ENCODE measurements at places on chromosomes 3 and 15. TPM values are rescaled to one million over a fixed set of nuclear protein-coding genes. Genes with fewer than 3 reads are reported as not detected.
A peak's percentile ranks its signal among the peaks of the same experiment; 100 is the strongest.

DNA sequence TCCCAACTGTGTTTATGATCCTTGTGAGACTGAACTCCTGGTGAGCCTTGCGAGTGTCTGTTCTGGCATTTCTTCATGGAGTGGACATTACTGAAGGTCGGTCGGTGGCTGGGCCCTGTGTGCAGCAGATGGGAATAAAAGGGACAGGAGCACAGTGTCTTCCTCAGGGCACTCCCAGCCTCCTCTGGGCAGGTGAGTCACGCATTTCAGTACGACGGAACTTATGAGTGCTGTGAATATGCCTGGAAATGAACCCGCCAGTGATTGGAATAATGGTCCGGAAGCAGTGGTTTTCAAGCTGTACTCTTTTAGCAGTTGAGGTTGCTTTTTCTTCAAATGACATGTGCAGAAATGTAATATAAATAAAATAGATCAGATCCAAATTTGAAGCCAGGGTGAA is 55.1 kb downstream of the LARS2 start:
- no peak overlapping the region for H3K4me3 ChIP-seq
- H3K27ac ChIP-seq, result no peak overlapping the region
- DNase-seq, result no peak
- peaks cover 19% of the 10 kb centered on the region for H3K36me3 ChIP-seq
- H3K4me1 ChIP-seq, result no peaks in the 10 kb centered on the region

DNA sequence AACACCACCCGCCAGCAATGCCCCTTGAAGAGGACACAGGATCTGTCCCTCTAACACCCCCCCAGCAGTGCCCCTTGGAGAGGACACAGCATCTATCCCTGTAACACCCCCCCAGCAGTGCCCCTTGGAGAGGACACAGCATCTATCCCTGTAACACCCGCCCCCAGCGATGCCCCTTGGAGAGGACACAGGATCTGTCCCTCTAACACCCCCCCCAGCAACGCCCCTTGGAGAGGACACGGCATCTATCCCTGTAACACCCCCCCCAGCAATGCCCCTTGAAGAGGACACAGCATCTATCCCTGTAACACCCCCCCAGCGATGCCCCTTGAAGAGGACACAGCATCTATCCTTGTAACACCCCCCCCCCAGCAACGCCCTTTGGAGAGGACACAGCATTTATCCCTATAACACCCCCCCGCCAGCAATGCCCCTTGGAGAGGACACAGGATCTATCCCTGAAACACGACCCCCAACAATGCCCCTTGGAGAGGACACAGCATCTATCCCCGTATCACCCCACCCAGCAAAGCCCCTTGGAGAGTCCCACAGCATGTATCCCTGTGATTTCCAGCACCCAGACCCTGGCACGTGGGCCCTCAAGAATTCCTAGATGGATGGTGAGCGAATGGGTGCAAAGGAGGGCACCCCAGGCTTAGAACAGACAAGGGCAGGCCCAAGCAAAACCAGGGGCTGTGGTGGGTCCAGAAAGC is 26.9 kb downstream of the TNK2 start:
- DNase-seq, result no peak
- H3K27me3 ChIP-seq, result no peaks in the 10 kb centered on the region
- H3K4me3 ChIP-seq, result no peak overlapping the region
- peaks cover 80% of the 10 kb centered on the region for H3K36me3 ChIP-seq
- peaks cover 22% of the 10 kb centered on the region for H3K4me1 ChIP-seq

DNA sequence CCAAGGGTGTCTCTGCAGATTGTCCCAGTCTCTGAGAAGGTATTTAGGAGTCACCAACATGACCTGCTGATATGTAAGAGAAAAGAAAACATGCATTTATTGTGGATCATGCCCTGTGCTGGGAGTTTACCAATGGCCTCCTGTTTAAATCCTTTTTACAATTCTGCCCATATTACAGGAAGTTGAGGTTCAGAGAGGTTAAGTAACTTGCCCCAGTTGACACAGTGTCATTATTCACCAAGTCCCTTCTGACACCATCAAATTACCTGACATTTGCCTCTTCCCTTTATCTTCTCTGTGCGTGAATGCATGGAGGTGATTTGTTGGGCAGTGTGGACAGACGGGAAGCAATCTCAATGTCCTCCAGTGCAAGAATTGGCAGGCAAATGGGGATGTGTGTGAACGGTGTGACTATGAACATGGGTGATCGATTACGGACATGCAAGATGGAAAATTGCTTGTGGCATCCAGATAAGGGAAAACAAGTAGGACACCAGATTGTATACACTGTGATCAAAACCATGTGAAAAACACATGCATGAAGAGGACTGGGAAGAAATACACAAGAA is 27.3 kb downstream of the ZNF710 start:
- H3K4me3 ChIP-seq, result no peak overlapping the region
- no peak for DNase-seq
- no peak overlapping the region for H3K27ac ChIP-seq
- no peaks in the 10 kb centered on the region for H3K27me3 ChIP-seq
- peaks cover 26% of the 10 kb centered on the region for H3K4me1 ChIP-seq

DNA sequence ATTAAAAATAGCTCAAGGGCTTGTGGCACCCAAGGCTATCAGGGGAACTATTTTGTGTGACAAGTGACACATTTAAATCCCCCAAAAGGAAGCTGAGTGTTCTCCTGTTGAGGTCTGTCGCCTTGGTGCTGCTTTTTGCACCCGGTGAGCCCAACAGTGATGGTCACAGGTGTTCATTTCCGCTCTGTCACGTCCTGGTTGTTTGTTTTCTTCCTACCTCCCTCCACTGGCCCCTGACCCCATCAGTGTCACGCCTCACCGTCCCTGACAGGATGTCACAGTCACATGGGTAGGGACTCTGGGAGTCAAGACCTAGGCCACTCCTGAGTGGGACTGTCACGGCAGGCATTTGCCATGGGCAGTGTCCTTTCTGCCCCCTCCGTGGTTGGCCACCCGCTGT is 11.2 kb downstream of the SLCO3A1 start:
- H3K27ac ChIP-seq, result no peak overlapping the region
- H3K4me1 ChIP-seq, result peaks cover 90% of the 10 kb centered on the region
- peaks cover 5% of the 10 kb centered on the region for H3K36me3 ChIP-seq

DNA sequence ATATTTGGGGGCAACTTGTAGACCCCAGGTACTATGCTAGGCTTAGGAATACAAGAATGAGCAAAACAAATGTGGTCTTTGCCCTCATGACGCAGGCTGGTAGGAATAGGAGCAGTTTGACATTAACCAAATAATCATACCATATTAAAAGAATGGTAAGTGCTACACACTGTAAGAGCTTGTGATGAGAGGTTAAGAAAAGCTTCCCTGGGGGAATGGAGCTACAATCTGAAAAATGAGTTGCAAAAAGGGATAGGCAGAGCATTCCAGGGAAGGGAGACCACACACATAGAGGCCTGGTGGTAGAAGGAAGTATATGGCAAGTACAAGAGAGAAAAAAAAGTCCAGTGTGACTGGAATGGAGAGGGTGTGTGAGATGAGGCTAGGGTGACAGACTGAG is 37.3 kb downstream of the TMOD3 start:
- DNase-seq, result no peak
- H3K4me1 ChIP-seq, result peaks cover 3% of the 10 kb centered on the region
- peaks cover 72% of the 10 kb centered on the region for H3K36me3 ChIP-seq
- H3K4me3 ChIP-seq, result no peak overlapping the region

DNA sequence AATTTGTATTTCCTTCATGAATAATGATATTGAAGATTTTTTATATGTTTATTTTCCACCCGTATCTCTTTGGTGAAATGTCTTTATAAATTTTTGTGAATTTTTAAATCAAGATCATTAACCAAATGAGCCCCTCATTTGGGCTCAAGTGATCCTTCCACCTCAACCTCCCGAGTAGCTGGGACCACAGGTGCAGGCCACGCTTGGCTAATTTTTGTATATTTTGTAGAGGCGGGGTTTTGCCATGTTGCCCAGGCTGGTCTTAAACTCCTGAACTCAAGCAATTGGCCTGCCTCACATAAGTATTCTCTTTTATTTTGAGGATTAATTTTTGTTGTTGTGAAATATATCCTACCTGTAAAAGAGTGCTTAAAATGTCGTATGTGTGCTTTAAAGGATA is 4.9 kb downstream of the BBS4 start:
- no peaks in the 10 kb centered on the region for H3K36me3 ChIP-seq
- H3K27ac ChIP-seq, result no peak overlapping the region
- DNase-seq, result no peak
- no peaks in the 10 kb centered on the region for H3K27me3 ChIP-seq

DNA sequence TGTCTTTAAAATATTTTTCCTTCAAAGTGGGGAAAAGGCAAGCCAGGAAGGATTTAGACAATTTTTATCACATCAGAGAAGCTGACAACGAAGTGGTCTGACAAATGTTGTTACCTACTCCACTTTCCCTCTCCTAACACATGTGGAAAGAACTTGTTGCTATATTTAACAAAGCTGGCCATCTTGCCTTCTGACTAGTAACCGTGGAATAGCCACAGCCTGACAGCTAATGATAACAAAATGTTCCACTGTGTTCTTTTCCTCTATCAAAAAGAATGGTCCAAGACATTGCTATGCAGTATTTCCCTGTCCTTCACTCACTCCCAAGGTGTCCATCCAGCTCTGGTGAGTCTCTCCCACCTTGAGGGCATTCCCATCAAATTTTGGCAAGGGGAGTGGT is 481.4 kb upstream of the THBS1 start:
- no peaks in the 10 kb centered on the region for H3K36me3 ChIP-seq
- no peaks in the 10 kb centered on the region for H3K27me3 ChIP-seq
- DNase-seq, result no peak
- no peak overlapping the region for H3K27ac ChIP-seq

- H3K4me1 ChIP-seq, result peaks cover 3% of the 10 kb centered on the region
- H3K27ac ChIP-seq, result no peak overlapping the region
- DNase-seq, result peak; percentile 16
- no peaks in the 10 kb centered on the region for H3K36me3 ChIP-seq
- H3K27me3 ChIP-seq, result no peaks in the 10 kb centered on the region
These were observed 63.0 kb downstream of the SFMBT1 start for GRCh38 chr3:52982839-52983238.

- no peak overlapping the region for H3K27ac ChIP-seq
- H3K4me3 ChIP-seq, result no peak overlapping the region
- H3K4me1 ChIP-seq, result no peaks in the 10 kb centered on the region
- DNase-seq, result no peak
These were observed 25.1 kb downstream of the ETV5 start for GRCh38 chr3:186083746-186084145.

DNA sequence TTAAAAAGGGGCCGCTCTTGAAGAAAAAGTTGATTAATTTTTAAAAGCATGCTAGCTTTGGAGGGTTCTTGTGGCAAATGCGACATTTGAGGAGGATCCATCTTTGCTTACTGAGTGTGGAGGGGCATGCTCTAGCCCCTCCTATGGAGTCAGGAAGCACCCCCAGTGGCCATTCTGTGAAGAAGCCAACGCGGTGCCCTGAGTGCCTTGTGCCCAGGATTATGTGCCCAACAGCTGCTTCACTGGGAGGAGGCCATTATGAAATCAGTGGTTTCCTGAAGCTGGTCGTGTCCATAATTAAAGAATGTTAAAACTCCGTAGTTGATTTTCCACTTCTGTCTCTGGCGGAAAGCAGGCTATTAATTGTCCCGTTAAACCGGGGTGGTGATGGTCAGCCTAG is 69.1 kb upstream of the TNFAIP8L3 start:
- peaks cover 12% of the 10 kb centered on the region for H3K27me3 ChIP-seq
- H3K4me1 ChIP-seq, result no peaks in the 10 kb centered on the region
- no peak for DNase-seq
- H3K27ac ChIP-seq, result no peak overlapping the region
- H3K36me3 ChIP-seq, result no peaks in the 10 kb centered on the region
- no peak overlapping the region for H3K4me3 ChIP-seq

DNA sequence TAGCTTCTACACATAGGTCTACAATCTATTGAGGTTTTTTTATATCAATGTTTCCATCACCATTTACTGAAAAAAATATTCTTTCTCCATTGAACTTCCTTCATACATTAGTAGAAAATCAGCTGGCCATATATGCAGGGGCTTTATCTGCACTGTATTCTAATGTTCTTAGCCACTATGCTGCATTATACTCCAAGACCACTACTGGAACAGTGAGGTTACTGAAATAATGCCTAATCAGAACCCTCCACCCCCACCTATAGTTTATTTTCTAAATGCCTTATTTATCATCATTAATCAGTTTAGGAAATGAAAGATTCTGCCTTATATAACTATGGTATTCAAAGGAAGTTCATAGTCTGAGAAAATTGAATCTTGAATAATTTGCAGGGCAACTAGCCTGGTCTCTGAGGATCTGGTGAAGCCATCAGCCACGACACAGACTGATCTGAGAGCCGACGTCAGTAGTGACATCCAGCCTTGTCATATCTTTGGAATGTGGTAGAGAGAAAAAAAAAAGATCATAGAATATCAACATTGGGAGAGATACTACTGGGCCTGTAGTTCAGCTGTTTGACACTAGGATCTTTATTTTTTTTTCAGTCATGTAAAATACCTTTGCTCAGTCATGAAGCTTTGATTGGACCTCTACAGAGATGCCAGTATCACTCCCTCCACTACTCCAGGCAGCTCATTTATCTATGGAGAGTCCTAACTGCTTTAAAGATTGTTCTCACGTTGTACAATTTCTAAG is 66.6 kb downstream of the P3H2 start:
- no peak overlapping the region for H3K4me3 ChIP-seq
- no peaks in the 10 kb centered on the region for H3K27me3 ChIP-seq
- no peaks in the 10 kb centered on the region for H3K4me1 ChIP-seq
- no peak overlapping the region for H3K27ac ChIP-seq
- H3K36me3 ChIP-seq, result no peaks in the 10 kb centered on the region

DNA sequence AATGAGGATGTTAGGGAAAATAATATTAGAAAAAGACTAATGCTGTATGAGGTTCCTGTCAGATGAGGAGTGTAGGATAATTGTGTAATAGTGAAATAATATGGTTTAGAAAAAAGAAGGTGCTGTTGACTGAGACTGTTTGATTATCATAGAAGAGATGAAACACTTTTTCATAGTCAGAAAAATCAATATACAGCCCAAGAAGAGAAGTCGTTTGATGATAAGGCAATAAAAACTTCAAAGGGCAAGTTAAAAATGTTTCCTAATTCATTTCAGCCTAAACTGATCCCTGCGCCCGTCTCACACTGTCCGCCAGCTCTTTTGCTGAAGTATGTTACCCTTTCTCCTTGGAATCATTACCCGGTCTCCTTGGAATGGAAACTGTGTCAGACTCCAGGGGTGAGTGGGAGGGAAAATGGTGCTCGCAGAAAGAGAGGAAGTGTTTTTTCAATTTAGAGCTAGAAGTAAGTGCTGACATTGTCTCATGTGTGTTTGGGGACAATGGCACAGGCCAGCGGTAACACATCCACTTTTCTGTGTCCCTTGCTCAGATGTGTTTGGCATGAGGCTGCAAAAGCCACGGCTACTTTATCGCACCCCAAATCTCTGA is 23.6 kb downstream of the DUT start:
- no peak for DNase-seq
- H3K4me1 ChIP-seq, result no peaks in the 10 kb centered on the region
- no peaks in the 10 kb centered on the region for H3K27me3 ChIP-seq
- no peak overlapping the region for H3K27ac ChIP-seq

GRCh38 chr15:88646951-88647350 is 8.1 kb downstream of the ISG20 start:
- H3K4me3 ChIP-seq, result no peak overlapping the region
- peaks cover 100% of the 10 kb centered on the region for H3K4me1 ChIP-seq
- H3K27ac ChIP-seq, result no peak overlapping the region
- DNase-seq, result no peak
- H3K36me3 ChIP-seq, result peaks cover 75% of the 10 kb centered on the region

IL16 gene
- total RNA-seq, result 164 TPM

ITPKA gene
- total RNA-seq, result not detected

HYAL3 gene
- total RNA-seq, result 3.2 TPM

SLC12A1 gene
- total RNA-seq, result not detected

ZPLD1 gene
- not detected for total RNA-seq

PPP2R3A gene
- 0.14 TPM for total RNA-seq

DUOX2 gene
- total RNA-seq, result 0.05 TPM
